ENCODE measurements at places on chromosomes 3 and 15.

DNA sequence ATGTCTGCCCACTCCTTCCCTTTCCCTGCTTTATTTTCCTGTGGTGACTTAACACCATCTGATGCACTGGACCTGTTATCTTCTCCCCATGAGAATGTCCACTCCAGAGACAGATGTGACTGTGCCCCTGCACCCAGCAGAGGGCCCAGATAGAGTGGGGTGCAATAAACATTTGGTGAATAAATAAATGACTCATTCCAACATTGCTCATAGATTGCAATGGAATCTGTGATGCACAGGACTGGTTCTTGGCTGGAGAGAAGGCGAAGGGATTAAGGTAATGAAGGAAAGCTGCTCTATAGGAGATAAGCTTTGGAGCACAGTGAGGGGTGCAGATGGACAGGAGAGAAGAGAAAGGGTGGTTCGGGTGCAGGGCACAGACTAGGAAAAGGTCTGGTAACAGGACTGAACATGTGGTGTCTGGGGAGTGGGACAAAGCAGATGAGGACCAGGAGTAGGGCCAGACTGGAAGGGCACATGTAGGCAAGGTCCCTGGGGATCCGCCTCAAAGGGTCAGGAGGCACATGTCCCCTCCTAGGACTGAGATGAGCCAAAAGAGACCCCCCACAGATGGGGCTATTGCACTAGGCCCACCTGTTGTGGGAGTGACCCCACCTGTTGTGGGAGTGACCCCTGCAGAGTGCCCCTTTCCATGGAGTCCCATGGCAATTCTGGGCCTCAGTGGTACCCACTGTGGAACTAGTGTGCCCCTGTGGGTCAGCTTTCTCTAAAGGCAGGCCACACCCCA is 17.5 kb upstream of the POC1A start:
- DNase-seq = no peak

DNA sequence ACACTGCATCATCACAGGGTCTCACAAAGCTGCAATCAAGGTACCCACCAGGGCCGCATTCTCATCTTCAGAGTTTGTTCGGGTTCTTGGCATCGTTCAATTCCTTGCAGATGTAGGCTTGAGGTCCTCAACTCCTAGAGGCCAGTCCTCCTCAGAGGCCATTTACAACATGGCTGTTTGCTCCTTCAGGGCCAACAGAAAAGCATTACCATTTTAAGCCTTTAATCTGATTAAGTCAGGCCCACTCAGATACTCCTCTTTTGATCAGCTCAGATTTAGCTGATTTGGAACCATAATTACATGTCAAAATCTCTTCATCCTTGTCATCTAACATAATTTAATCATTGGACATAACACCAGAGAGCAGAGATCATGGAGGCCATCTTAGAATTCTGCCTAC is 55.4 kb downstream of the BFSP2 start:
- no peak for DNase-seq

- DNase-seq = no peak
Measured at GRCh38 chr15:85313339-85313738, 67.1 kb upstream of the AKAP13 start.

DNA sequence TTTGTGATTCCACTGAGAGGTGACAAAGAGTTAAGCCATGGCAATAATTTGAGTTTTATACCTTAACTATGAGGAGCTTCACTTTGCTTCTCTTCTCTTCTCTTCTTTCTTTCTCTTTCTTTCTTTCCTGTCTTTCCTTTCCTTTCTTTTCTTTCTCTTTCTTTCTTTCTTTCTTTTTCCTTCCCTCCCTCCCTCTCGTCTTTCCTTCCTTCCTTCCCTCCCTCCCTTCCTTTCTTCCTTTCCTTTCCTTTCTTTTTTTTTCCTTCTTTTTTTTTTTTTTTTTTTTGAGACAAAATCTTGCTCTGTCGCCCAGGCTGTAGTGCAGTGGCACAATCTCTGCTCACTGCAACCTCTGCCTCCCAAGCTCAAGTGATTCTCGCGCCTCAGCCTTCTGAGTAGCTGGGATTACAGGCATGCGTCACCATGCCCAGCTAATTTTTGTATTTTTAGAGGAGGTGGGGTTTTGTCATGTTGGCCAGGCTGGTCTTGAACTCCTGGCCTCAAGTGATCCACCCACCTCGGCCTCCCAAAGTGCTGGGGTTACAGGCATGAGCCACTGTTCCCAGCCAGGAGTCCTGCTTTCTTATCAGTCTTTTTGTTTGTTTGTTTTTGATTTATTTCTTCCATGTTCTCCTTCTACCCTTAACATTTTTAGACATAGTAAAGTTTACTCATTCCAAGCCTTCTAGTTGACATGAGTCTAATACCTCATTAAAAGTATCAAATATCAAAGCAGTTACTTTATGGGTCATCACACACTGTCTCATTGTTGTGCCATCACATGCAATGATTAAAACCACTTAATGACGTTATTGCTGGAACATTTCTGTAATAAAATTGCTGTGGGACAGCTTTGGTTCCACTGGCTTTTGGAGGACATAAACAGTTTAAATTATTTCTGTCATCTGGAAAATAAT is 29.9 kb downstream of the SLC49A4 start:
- no peak for DNase-seq

DNA sequence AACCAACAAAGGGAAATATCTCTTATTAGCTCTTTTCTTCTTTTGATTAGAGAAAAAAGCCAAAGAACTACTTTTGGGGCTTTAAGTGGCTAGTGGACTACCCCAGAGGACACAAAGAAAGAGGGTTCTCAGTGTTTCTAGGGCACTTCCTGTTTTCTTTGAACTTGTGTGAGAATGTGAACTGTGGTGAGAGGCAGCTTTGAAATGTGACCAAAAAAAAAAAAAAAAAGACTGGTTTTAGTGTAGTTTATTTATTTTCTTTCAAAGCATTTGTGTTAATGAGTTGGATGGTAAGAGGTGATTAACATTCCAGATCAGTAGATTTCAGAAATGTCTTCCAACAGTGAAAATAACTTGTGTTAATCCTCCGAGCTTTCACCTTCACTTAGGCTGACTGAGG is 32.4 kb downstream of the SELENOT start:
- DNase-seq = no peak

DNA sequence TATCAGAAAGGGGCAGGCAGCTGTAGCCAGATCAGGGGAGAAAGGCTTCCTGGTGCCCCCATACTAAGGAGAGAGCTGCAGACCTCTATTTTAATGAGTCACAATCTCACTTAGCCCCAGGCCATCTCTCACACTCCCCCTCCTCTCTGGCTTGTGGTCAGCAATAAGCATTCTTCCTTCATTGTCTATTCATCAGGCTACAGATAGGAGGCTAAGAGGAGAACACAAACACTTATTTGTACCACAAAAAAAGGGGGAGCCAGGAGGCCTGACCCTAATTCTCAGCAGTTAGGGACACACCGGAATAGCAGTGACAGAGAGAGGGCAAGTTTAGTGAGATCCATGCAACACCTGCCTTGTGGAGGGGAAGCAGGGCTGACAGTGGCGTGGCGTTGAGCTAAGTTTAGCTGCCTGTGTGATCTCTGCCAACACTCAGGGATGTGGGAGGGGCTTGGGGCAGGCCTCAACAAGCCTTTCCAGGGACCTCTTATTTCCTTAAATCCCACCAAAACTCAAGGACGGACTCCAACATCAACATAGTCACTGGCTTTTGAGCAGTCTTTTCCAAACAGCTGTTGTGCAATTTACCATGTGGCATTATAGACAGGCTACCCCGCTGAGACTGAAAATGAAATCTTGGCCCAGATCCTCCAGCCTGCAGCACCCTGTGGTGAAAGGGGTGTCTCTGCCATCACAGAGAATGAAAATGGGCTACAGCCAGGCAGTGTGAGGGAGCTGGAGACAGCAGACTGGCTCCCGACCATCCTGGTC is 191.9 kb upstream of the TSC22D2 start:
- DNase-seq = no peak

DNA sequence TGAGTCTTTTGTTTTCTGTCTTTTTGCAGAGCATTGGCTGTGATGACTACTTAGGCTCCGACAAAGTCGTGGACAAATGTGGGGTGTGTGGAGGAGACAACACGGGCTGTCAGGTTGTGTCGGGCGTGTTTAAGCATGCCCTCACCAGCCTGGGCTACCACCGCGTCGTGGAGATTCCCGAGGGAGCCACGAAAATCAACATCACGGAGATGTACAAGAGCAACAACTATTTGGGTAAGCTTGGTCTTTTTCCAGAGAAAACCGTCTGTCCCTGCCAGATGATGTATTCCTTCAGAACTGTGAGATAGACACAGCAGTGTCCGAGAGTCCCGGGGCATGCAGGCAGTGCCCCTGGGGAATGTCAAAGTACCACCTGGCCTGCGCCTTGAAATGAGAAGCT is 149.9 kb upstream of the NR2E3 start:
- no peak for DNase-seq

DNA sequence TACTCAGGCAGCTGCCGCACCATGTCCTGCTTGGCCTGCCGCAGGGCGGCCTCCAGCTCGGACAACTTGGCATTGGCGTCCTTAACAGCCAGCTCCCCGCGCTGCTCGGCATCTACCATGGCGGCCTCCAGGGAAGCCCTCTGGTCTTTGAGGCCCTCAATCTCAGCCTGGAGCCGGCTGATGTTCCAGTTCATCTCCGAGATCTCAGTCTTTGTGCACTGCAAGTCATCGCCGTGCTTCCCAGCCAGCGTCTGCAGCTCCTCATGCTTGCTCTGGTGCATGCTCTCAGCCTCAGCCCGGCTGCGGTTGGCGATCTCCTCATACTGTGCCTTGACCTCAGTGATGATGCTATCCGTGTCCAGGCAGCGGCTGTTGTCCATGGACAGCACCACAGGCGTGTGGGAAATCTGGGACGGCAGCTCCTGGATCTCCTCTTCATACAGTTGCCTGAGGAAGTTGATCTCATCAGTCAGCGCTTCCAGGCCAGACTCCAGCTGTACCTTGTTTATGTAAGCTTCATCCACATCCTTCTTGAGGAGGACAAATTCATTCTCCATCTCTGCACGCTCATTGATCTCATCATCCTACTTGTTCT is 15.5 kb upstream of the PSTPIP1 start:
- no peak for DNase-seq

DNA sequence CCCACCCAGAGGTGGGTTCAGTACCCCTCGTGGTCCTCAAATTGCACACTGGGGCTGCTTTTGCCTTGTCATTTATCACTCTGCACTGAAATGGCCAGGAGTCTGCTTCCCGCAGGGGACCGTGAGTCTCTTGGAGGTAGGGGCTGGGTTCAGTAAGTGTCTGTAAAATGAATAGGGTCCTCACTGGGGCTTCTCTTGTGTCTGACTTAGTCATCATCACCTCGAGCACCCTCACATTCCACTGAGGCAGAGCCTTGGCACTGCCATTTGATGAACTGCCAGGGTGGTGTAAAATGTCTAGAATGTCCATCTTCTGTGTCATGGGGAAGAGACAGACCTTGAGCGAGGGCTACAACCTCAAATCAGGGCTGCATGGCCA is 61.0 kb upstream of the RYK start:
- DNase-seq = no peak

DNA sequence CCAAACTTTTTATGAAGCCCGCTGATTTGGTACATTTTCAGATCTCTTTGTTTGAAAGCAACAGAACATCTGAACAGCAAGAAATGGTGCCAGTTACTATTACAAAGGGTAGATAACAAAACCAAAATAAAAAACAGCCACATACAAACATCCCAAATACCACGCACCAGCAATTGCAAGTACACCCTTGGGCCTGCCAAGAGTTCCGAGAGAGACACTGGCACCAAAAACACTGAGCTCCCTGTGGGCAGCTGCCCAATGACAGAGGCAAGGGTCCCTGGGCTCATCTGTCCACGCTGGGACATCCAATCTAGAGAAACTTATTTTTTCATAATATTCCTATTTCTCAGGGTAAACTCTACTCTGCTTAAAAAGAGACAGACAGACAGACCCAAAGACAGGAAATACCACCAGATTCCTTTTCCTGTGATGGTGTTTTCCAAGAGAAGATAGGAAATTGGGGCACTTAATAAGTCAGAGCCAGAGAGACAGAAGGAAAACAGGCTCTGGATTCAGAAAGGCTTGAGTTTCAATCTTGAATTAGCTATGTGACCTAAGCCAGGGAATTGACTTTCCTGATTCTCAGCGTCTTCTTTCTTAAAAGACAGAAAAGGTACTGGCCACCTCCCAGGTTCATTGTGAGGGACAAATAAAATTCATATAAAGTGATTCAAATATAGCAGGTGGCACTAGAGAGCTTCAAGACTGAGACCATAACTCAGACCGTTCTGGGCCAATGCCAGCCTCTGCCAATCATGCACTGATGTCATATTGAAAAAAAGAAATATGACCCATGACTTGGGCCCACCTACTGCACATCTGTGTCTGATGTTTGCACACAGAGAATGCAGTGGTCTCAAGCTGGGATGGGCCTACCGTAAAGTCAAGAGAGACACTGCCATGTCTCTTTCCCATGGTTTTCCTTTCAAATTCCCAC is 61.3 kb downstream of the FOXP1 start:
- DNase-seq = no peak

- no peak for DNase-seq
Measured at GRCh38 chr3:14424711-14425580, 22.5 kb downstream of the SLC6A6 start.

DNA sequence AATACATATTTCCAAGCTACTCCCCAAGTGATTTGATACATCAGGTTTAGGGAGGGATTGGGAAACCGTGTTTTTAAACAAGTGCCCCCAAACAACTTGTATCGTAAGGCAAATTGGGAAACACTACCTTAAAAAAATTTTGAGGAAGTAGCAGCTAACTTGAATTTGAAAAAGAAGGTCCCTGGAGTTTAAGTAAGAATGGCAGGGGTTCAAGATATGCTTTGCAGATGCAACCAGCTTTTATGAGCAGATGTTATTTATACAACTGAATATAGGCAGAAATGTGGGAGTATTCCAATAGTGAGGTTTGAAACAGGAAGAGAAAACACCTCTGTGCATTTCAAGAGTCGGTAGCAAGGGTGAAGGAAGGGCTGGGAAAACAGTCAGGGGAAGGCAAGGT is 139.6 kb downstream of the IL20RB start:
- DNase-seq = no peak

- DNase-seq = no peak
Measured at GRCh38 chr3:49351521-49352011, 6.6 kb downstream of the GPX1 start.

- no peak for DNase-seq
Measured at GRCh38 chr3:63349583-63350573, 71.8 kb downstream of the SYNPR start.

GRCh38 chr3:184592371-184593219 is 31.0 kb downstream of the EPHB3 start:
- DNase-seq = no peak

GRCh38 chr3:58899159-58899952 is 150.5 kb downstream of the CFAP20DC start:
- DNase-seq = peak; percentile 36

GRCh38 chr3:149018247-149018646 is 26.9 kb downstream of the GYG1 start:
- DNase-seq = no peak

- no peak for DNase-seq
Measured at GRCh38 chr3:58585994-58586393, 8.8 kb upstream of the FAM107A start.

DNA sequence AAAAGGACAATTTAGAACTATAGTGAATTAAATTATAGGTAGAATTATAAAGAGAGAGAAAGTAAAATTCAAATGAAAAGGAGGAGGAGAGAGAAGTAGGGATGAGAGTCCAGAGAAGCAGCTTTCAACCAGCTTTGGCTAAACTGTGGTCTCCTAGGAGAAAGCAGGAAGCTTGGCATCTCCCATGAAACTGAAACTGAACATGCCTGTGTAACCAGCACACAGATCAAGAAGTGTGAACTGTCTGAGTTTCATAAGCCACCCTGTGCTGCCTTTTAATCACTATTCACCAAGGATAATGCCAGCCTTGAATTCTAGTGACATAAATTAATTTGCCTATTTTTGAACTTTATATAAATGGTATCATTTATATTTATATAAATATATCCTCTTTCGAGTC is 128.5 kb downstream of the MYRIP start:
- no peak for DNase-seq

- DNase-seq = no peak
Measured at GRCh38 chr3:133595341-133595740, 21.9 kb downstream of the CDV3 start.

All from activated T-helper 2 cell treated with anti-CD3 and anti-CD28 coated beads, Interferon-gamma antibody, Interleukin-2, Interleukin-4, amounts not matched to agents 10 μg/mL and 5 μg/mL and 100 μg/mL, durations not matched to agents 14 hours and 24 hours and 36 hours (primary cell).